SW480 (cell line): ENCODE measurements at places on chromosomes 11 and 22.

GRCh38 chr11:114621950-114622809 is 26.6 kb upstream of the NXPE4 start:
- DNase-seq = no peak

DNA sequence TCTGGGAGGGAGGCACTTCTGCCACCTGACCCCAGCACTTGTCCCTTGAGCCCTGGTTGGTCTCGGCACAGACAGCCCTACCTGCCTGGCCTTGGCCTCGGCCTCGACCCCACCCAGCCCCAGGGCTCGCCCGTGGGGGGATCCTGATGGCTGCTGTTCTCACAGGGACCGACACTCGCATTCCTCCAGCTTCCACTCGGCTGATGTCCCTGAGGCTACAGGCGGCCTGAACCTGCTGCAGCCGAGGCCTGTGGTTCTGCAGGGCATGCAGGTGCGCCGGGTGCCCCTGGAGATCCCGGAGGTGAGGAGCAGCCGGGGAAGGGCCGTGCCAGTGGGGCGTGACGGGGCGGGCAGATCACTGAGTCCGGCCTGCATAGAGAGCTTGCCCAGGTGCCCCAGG is 5.1 kb downstream of the PCNX3 start:
- no peak for DNase-seq

GRCh38 chr22:43001271-43002201 is 13.4 kb downstream of the PACSIN2 start:
- no peak for DNase-seq

DNA sequence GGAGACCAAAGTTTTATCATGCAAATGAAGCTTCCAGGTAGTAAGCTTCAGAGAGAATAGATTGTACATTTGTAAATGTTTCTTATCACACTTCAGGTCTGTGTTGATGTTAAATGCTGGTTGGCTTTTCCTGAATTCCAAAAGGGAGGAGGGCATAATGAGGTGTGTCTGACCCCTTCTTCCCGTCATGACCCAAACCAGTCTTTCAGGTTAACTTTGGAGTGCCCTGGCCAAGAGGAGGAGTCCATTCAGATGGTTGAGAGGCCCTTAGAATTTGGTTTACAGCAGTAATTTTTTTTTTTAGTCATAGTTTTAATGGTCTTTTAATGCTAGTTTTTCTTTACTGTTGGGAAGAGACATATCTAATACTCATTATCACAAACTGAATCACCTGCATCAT is 2.5 kb downstream of the OR6X1 start:
- no peak for DNase-seq

DNA sequence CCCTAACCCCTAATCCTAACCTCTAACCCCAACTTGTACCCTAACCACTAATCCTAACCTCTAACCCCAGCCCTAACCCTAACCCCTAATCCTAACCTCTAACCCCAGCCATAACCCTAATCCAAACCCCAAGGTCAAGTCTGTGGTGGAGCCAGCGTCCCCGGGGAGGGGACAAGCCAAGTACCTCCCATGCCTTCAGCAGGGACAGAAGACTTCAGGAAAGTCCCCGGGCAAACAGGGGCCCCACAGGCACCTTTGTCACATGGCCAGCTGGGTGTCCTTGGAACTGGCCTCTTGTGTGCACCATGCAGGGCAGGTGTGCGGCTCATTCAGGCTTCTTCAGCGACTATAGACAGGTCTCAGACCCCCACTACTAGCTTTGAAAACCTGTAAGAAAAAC is 555.8 kb downstream of the BRD1 start:
- no peak for DNase-seq

- no peak for DNase-seq
Measured at GRCh38 chr22:35170716-35171697, 86.3 kb upstream of the HMGXB4 start.

GRCh38 chr11:77410076-77410827 is 63.6 kb downstream of the PAK1 start:
- DNase-seq = no peak

DNA sequence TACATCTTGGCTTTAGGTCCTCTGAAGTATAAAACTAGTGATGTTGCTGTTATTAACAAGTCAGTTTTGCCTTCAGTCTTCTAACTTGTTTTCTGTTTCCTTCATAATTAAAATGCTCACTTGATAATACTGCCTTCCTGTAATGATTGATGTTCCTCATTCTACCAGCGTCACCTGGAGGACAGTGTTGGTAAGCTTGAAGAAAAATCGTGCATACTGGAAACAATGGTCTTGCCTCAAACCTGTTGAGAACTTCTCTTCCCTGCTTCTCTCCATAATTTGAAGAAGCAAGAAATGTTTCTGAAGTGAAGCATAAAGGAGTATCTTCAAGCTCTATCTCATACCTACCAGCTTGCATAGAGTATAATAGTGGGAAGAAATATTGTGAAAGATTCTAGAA is 3.0 kb downstream of the YWHAH start:
- no peak for DNase-seq

GRCh38 chr11:36122671-36123070 is 166.6 kb downstream of the COMMD9 start:
- DNase-seq = peak; percentile 4

GRCh38 chr22:20096574-20097420 is 16.8 kb downstream of the DGCR8 start:
- DNase-seq = no peak

DNA sequence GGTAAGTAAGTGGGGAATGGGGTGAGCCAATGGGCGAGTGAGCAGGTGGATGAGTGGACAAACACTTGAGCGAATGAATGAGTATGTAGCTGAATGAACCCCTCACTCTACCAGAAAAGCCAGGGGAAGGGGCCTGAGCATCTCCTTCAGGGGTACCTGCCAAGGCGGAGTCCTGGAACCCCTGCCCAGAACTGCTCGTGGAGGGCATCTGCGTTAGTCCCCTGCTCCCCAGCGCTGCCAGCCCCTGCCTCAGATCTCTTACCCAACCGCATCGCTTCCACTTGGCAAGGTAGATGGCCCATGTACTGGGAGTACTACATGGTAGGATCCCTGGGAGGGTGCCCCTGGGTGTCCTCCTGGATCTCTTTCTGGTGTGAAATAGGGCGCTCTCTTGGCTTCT is 7.4 kb upstream of the ANO1 start:
- no peak for DNase-seq

GRCh38 chr11:117950993-117951961 is 22.1 kb upstream of the TMPRSS13 start:
- DNase-seq = no peak

GRCh38 chr22:37728620-37729019 is 31.8 kb downstream of the TRIOBP start:
- no peak for DNase-seq

GRCh38 chr11:96664110-96664509 is 274.3 kb downstream of the JRKL start:
- no peak for DNase-seq

DNA sequence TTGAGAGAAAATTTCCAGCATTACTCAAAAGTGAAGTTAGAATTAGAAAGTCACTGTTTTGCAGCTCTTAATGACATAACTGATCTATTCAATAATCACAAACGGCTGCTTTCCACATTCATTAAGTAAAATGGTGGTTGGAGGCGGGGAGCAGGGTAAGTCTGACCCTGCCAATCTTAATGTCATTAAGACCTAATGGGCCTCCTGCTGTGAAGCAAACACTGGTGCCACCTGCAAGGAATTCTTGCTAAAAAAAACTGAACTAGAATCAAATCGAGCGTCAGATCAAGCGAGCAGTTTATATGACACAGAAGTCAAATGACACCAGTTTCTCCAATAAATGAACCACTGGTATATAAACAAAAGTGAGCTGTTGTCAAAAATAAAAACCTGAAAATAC is 351.5 kb downstream of the BRD1 start:
- DNase-seq = no peak

- DNase-seq = no peak
Measured at GRCh38 chr11:76335842-76336241, 45.1 kb downstream of the THAP12 start.

GRCh38 chr11:57735619-57736298 is 5.5 kb upstream of the SELENOH start:
- no peak for DNase-seq

DNA sequence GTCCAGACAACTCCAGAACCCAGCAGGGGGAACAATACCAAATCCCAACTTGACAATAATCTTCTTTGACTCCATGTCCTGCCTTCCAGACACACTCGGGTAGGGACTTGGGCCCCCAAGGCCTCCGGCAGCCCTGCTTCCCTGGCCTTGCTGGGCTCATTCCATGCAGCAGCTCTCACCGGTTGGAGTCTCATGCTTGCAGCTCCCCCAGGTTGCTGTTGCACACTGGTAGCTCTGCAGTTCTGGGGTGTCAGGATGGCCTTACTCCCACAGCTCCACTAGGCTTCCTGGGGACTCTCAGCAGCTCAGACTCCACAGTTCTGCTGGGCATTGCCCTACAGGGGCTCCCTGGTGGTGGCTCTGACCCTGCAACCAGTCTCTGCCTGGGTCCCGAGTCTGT is 42.8 kb downstream of the ST3GAL4 start:
- no peak for DNase-seq

GRCh38 chr11:725624-726202 is 19.7 kb downstream of the EPS8L2 start:
- no peak for DNase-seq

DNA sequence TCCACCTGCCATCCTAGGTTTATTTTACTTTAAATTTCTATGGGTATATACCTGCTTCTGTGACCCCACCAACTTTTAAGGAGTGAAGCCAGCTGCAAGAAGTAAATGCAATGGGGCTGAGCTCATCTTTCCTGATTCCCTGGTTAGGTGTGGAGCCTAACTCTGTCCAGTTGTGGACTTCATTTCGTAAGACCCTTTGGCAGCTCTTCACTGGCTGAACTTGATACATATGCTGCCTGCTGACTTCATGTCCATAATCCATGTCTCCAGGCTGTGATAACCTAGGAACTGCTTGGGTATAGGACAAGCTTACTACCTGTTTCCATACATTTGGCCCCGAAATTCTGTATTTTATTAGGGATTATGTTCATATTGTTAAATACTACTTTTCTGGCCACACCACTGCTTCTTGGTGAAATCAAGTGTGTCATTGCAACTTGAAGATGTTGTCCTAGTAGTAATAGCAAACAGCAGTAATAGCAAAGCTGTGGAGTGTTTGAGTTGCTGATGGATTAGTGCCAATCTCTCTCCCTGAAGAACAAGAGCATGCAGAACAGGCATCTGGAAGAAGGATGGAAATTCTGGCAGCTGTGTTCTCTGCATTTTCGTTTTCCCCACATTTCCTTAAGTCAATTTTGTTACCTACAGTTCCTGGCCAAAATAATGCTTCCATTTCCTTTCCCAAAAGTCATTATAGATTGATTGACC is 31.2 kb downstream of the LDLRAD3 start:
- no peak for DNase-seq

GRCh38 chr11:794013-794765 is 3.9 kb downstream of the SLC25A22 start:
- DNase-seq = no peak

DNA sequence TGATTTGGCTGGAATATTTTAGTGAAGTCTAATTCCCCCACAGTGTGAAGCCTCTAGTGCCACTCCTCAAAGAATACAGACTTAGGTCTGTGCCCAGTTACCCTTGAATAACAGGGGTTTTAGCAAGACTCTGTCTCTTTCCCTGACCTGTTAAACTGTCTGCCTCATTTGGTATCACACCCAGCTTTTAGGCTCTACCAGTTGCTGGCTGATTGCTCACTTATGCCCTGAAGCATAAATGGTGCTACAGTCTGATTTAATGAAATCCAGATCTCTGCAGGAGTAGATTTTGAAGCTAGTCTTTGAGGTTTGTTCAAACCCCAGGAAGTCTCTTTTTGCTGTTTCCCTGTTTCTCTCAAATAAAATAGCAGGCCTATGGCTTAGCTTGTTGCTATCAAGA is 45.2 kb upstream of the LIPT2 start:
- no peak for DNase-seq

DNA sequence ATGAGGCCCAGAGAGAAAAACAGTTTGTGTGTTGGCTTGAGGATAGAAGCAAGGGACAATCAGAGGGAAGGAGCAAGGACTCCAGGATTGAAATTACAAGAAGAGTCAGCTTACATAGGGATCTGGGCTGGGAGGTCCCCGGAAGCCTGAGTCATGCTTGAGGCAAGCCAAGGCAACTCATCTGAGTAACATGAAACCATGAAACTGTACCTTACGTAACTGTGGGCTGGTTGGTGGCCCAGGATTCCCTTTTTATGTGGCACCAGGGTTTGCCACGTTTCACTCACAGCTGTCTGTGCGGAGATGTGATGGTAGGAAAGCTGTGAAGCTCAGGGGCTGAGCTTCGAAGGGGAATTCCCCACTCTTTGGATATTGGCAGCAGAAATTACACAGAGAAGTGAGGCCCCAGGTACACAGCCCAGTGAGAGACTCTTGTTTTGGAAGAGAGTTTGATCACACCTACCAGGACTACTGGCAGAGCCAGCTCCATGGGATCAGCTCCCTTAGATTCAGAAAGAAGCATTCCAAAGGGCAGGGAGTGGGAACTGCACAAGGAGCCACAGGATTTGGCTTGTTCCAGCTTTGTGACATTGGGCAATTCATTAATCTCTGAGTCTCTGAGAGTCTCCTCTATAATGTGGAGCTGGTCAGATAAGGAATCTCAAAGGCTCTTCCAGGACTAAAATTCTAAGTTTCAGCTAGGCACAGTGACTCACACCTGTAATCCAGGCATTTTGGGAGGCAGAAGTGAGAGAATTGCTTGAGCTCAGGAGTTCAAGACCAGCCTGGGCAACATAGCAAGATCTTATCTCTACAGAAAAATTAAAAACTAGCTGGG is 7.8 kb downstream of the SLC5A1 start:
- peak; percentile 97 for DNase-seq

DNA sequence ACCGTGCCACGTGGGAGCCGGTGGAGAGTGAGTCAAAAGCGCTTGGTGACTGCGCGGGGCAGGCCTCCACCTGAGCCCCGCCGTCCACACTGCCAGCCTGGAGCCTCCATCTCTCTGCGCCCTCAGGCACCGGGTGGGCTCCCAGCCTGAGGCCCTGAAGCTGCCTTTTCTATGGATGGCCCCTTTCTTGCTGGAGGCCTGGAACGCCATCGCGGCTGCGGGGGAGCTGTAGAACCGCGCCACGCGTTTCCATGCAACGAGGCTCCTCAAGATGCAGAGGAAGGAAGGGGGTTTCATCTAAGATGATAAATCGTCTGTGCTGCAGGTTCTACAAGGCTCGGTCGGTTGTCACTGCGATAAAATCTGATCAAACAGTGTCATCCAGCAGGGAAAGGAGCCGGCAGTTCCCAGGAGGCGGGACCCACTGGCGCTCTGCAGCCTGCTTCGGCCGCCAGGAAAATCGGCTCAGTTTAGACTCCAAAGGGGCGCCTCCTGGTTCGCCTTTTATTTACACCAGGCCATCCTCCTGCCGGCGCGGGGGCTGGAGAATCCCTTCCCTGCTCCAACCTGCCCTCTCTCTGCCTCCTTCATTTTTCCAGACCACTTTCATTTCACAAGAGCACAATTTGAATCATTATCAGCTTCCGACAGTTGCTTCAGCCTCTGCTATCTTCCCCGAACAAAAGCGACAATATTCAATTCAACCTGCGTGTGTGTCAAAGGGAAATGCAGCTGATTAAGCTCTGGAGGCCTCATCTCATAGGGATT is 624.4 kb downstream of the BRD1 start:
- no peak for DNase-seq

- DNase-seq = no peak
Measured at GRCh38 chr22:40592352-40593113, 44.0 kb downstream of the MRTFA start.
